ENCODE measurements at places on chromosomes 1 and 21. TPM values are rescaled to one million over a fixed set of nuclear protein-coding genes. Genes with fewer than 3 reads are reported as not detected.
A peak's percentile ranks its signal among the peaks of the same experiment; 100 is the strongest.

DNA sequence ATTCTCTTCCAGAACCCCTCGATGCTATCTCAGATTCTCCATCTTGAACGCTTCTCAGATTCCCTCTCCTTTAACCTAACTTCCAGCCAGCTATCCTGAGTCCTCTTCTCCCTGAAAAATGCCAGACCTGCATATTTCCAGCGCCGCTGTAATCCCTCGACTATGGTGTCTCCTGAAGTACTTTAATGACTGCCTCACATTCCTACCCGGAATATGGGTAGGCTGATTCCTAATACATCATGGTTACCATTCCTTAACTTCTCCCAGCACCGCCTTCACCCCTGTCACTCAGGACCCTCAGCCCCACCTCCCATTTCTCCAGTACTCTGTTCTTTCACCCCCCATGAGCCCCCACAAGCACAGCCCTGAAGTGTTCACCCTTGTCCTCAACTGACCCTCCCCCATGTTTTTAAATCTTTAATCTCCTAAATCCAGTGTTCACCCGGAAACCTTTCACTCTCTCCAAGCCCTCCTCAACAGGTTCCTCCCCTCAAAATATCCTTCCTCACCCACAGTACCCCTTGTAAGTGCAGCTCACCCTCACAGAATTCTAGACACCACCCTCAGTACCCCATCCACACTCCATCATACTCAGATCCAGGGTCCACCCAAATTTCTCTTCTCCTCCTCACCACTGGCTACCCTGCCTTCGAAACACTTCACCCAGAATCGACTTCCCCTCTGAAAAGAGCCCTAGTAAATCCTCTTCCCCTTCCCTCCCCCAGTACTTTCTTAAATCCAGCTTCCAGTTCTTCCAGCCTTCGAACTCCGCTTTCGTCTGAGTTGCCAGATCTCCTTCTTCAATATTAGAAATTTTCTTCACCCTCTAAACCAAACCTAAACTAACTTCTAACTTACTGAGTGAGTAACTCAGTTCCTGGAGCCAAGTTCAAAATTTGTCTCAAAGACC lies 922 bp downstream of the CPT2 start:
- H3K36me3 ChIP-seq: peaks cover 17% of the 10 kb centered on the region
- peaks cover 20% of the 10 kb centered on the region for H3K4me1 ChIP-seq
- peak overlapping the region; percentile 93 for H3K4me3 ChIP-seq

ANKRD45 gene
- 2.2 TPM for total RNA-seq

- no peaks in the 10 kb centered on the region for H3K27me3 ChIP-seq
- DNase-seq: no peak
- H3K4me3 ChIP-seq: no peak overlapping the region
- no peak overlapping the region for H3K27ac ChIP-seq
Measured at GRCh38 chr1:29417147-29417858, 181.0 kb downstream of the PTPRU start.

GRCh38 chr1:10360045-10360444 lies 38.8 kb upstream of the PGD start:
- DNase-seq: no peak
- peaks cover 29% of the 10 kb centered on the region for H3K36me3 ChIP-seq

- H3K4me3 ChIP-seq: no peak overlapping the region
- no peak overlapping the region for H3K27ac ChIP-seq
- peaks cover 27% of the 10 kb centered on the region for H3K4me1 ChIP-seq
- no peaks in the 10 kb centered on the region for H3K36me3 ChIP-seq
- no peaks in the 10 kb centered on the region for H3K27me3 ChIP-seq
- no peak for DNase-seq
Measured at GRCh38 chr1:185369786-185370185, 52.7 kb upstream of the IVNS1ABP start.

NES gene
- total RNA-seq: 103 TPM

DNA sequence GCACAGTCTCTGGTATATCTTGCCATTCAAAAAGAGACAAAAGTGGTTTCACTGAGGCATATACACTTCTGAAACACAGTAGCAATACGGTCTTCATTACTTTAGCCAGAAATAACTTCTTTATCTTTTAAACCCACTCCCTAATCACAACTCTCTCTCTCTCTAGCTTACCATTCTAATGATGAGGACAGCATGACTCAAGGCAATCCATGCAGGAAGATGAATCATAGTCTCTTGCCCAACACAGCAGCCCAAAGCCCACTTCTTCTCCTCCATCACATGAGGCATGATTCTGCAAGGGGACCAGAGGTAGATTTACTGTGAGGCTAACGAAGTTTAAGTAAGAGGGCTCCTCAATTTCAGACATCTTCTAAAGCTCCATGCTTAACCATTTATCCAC lies 285.0 kb upstream of the NR5A2 start:
- no peaks in the 10 kb centered on the region for H3K36me3 ChIP-seq
- H3K27me3 ChIP-seq: peaks cover 12% of the 10 kb centered on the region
- no peak for DNase-seq

VTCN1 gene
- 0.09 TPM for total RNA-seq

- no peaks in the 10 kb centered on the region for H3K36me3 ChIP-seq
- H3K27me3 ChIP-seq: no peaks in the 10 kb centered on the region
- H3K27ac ChIP-seq: no peak overlapping the region
- peaks cover 9% of the 10 kb centered on the region for H3K4me1 ChIP-seq
Measured at GRCh38 chr1:182719553-182719952, 35.2 kb upstream of the RGS8 start.

GRCh38 chr1:47682198-47682597 lies 244.4 kb downstream of the FOXD2 start:
- H3K27me3 ChIP-seq: no peaks in the 10 kb centered on the region
- H3K36me3 ChIP-seq: no peaks in the 10 kb centered on the region
- H3K4me1 ChIP-seq: peaks cover 23% of the 10 kb centered on the region
- H3K27ac ChIP-seq: no peak overlapping the region
- DNase-seq: no peak

PSRC1 gene
- 56.9 TPM for total RNA-seq

TESK2 gene
- total RNA-seq: 13.1 TPM

MATN1 gene
- total RNA-seq: 0.24 TPM

GRCh38 chr1:116674751-116675150 lies 7.2 kb upstream of the IGSF3 start:
- H3K27ac ChIP-seq: no peak overlapping the region
- no peaks in the 10 kb centered on the region for H3K36me3 ChIP-seq
- peaks cover 14% of the 10 kb centered on the region for H3K27me3 ChIP-seq
- no peak for DNase-seq

DNA sequence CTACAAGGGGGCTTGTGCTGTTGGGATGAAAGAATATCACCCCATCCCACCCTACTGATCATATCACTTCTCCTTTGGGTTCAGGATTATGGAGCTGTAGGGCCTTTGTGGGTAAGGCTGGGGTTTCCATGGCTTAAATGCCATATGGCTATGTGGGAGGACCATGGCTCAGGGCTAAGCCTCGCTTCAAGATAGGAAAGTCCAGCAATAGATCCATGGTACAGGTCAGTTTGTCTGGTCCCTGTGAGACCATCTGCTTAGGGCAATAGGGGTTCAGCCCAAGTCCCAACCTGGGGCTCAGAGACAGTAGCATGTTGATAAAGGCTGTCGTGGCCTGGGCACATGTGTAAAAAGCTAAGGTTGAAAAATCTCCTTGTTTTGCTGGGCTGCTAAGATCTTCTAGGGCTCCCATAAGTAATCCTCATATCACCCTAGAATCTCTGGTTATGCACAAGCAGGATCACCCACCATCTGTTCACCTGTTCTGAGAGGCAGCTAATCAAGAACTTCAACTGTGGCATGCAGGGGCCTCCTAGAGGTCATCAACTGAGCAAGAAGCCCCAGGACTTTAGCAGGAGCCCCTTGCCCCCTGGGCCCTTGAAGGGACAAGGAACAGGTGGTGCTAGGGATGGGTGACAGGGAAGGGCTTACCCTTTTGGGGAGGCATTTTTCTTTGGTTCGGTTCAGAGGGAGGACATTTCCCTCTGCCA lies 66.5 kb downstream of the UBE2T start:
- no peak overlapping the region for H3K4me3 ChIP-seq
- H3K27ac ChIP-seq: no peak overlapping the region
- no peak for DNase-seq
- peaks cover 4% of the 10 kb centered on the region for H3K27me3 ChIP-seq
- peaks cover 3% of the 10 kb centered on the region for H3K4me1 ChIP-seq

DNA sequence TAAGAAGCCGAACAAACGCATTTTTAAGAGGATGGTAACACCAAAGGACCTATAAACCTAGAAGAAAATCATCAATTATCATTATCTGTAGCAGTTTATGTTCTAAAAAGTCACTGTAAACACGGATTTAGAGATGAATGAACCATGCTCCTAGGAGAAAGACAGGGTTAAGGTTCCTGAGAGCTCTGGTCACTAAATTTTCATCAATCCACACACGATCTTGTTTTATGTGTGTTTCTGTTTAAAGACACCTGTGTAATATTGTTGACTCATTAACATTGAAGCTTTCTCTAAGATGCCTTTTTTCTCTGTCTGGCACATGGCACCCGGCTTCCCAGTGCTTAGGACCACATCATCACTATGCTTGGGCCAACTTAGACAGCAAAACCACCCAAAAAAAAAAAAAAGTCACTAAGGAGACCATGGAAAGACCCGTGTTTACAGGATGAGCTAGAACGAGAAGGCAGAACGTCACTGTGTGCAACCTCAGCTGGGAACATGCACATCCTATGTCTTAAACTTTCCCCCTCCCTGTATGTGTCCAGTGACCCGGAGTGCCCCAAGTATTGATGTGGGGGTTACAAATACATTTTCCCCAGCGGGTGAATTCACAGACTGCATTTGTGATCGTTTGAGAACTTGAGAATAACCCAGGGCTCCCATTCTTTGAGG lies 55.8 kb upstream of the PDE9A start:
- DNase-seq: no peak
- peaks cover 6% of the 10 kb centered on the region for H3K4me1 ChIP-seq
- H3K27me3 ChIP-seq: peaks cover 32% of the 10 kb centered on the region
- no peak overlapping the region for H3K4me3 ChIP-seq

GRCh38 chr1:246587032-246587431 lies 20.8 kb downstream of the CNST start:
- no peak overlapping the region for H3K27ac ChIP-seq
- H3K27me3 ChIP-seq: no peaks in the 10 kb centered on the region
- no peak for DNase-seq
- H3K4me3 ChIP-seq: no peak overlapping the region
- H3K36me3 ChIP-seq: peaks cover 13% of the 10 kb centered on the region
- no peaks in the 10 kb centered on the region for H3K4me1 ChIP-seq

DNA sequence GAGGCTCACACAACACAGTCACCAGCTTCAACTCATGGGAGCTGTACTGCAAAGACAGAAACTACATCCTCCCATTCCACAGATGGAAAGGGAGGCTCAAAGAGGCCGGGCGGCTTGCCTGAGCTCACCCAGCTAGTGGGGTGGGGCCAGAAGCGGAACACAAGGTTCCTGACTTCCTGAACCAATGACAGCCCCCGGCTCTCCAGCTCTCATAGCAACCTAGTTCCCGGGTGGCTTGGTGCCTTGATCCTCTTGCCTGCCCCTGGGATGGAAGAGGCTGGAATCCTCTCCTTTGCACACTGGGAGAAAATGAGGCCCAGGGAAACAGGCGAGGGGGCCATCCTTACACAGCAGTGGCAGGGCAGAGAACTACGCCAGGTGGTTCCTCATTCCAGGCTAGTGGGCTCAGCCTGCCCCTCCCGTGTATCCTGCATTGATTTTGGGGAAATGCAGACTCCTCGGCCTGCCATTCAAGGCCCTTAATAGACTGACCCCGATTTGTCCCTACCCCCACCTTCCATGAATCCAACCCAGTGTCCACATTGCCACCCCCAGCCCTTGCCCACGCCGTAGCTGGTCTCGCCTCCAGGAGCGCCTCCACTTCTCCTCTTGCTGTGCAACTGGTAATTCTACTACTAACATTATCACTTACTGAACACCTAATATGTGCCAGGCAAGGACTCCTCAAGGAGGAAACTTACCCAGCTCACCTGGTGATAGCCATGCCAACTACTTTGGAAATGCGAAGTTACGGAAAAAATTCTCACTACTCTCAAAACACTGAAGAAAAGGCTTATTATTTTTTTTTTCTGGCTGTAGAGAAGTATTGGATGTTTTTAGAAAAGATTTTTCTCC lies 5.0 kb downstream of the RAP1GAP start:
- H3K4me3 ChIP-seq: no peak overlapping the region
- peaks cover 40% of the 10 kb centered on the region for H3K27me3 ChIP-seq
- no peak overlapping the region for H3K27ac ChIP-seq
- no peaks in the 10 kb centered on the region for H3K36me3 ChIP-seq

CACNA1E gene
- total RNA-seq: 0.85 TPM

- no peak overlapping the region for H3K27ac ChIP-seq
- no peak overlapping the region for H3K4me3 ChIP-seq
- peaks cover 4% of the 10 kb centered on the region for H3K36me3 ChIP-seq
- H3K27me3 ChIP-seq: peaks cover 22% of the 10 kb centered on the region
- no peak for DNase-seq
Measured at GRCh38 chr1:227782226-227782625, 33.2 kb upstream of the PRSS38 start.

DNA sequence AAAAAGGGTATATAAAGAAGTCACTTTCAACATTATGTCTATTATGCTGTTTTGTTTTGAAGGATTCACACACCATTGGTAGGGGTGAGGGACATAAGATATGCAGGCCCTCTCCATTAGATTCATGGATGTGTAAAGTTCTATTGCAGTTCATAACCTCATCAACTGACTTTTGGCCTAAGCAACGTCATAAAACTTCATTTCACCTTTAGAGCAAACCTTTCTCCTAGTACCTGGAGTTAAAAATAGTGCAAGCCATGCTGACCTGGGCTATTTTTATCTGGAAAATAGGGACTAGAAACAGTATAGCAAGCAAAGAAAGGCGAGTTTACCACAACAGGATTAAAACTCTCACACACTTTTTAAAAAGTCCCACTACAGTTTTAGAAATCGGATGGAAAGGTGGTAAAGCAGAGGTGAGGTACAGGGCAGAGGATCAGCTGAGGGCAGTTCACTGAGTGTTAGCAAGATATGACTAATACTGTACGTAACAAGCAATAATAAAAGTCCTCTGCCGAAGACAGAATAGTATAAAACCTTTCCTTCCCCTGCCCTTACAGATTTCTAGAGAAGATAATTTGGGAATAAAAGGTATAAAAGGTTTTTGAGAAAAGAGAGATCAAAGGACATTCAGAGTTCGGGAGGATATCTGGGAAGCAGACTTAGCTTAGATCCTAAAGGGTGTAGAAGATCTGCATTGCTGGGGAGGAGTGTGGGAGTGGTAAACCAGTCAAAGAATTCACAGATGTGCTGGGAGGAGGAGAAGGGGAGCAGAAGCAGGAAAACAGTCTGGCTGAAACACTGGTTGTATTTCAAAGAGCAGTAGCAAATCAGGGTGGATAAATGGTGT lies 14.3 kb downstream of the EGLN1 start:
- no peaks in the 10 kb centered on the region for H3K27me3 ChIP-seq
- no peak for DNase-seq
- no peaks in the 10 kb centered on the region for H3K4me1 ChIP-seq

OR2T33 gene
- not detected for total RNA-seq

NUDT4B gene
- total RNA-seq: not detected

Data from WTC11 (cell line).